GM12878 (cell line): ENCODE measurements at places on chromosomes 5 and 9. TPM values are rescaled to one million over a fixed set of nuclear protein-coding genes. Genes with fewer than 3 reads are reported as not detected.

Gene CCDC69
- 53.0 and 59.8 TPM in 2 replicates for polyA plus RNA-seq

Gene ZFP62
- polyA plus RNA-seq = 20.5 and 26.0 TPM in 2 replicates

Gene MCTP1
- 17.0 and 17.9 TPM in 2 replicates for polyA plus RNA-seq

Gene POLR3G
- polyA plus RNA-seq = 31.4 and 33.1 TPM in 2 replicates

Gene TAL2
- polyA plus RNA-seq = 0.44 TPM in 1 of 2 replicates, not detected in the other

Gene PHF2
- polyA plus RNA-seq = 1.9 and 2.2 TPM in 2 replicates

Gene SUSD3
- polyA plus RNA-seq = 30.9 and 32.9 TPM in 2 replicates

Gene CACFD1
- polyA plus RNA-seq = 0.98 and 1.0 TPM in 2 replicates

Gene PCDHA9
- 0.03 TPM in 1 of 2 replicates, not detected in the other for polyA plus RNA-seq

Gene ORM2
- not detected in 2 replicates for polyA plus RNA-seq

Gene HTR4
- not detected in 2 replicates for polyA plus RNA-seq

Gene IL4
- not detected in 2 replicates for polyA plus RNA-seq

Gene LECT2
- polyA plus RNA-seq = not detected in 2 replicates

Gene NPR3
- not detected in 2 replicates for polyA plus RNA-seq

Gene ASS1
- not detected in 2 replicates for polyA plus RNA-seq

Gene GRXCR2
- not detected in 2 replicates for polyA plus RNA-seq

Gene PAEP
- polyA plus RNA-seq = not detected in 2 replicates

Gene NME5
- not detected in 2 replicates for polyA plus RNA-seq

Gene BRINP1
- not detected in 2 replicates for polyA plus RNA-seq

Gene SHISAL2B
- polyA plus RNA-seq = not detected in 2 replicates

Gene C5orf58
- polyA plus RNA-seq = 0.13 TPM in 1 of 2 replicates, not detected in the other

Gene FOXD4L6
- not detected in 2 replicates for polyA plus RNA-seq
